ENCODE measurements at places on chromosomes 1 and 21. TPM values are rescaled to one million over a fixed set of nuclear protein-coding genes. Genes with fewer than 3 reads are reported as not detected.

SLC6A17 gene
- under 0.01 TPM for total RNA-seq

CASQ2 gene
- total RNA-seq = not detected

SRM gene
- 67.8 TPM for total RNA-seq

CD1B gene
- total RNA-seq = not detected

THEM5 gene
- not detected for total RNA-seq

HLCS gene
- 20.7 TPM for total RNA-seq

ACTA1 gene
- 0.63 TPM for total RNA-seq

AMY2A gene
- not detected for total RNA-seq

CLCN6 gene
- 6.7 TPM for total RNA-seq

WNT4 gene
- total RNA-seq = under 0.01 TPM
